Activated CD8-positive, alpha-beta memory T cell treated with anti-CD3 and anti-CD28 coated beads for 1 hour (primary cell): ENCODE measurements at places on chromosomes 12 and 14.

DNA sequence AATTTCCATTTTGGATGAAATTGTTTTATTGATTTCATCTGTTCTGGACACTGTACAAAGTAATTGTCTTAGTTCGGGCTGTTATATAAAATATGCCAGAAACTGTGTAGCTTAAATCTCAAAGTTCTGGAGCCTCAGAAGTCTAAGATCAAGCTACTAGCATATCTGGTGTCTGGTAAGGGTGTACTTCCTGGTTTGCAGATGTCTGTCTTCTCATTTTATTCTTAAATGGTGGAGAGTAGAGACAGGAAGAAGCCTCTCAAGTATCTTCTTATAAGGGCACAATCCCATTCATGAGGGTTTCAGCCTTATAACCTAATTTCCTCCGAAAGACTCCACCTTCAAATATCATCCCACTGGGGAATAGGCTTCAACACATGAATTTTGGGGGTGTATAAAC, 51.3 kb downstream of the MON2 start:
- no peak for DNase-seq

DNA sequence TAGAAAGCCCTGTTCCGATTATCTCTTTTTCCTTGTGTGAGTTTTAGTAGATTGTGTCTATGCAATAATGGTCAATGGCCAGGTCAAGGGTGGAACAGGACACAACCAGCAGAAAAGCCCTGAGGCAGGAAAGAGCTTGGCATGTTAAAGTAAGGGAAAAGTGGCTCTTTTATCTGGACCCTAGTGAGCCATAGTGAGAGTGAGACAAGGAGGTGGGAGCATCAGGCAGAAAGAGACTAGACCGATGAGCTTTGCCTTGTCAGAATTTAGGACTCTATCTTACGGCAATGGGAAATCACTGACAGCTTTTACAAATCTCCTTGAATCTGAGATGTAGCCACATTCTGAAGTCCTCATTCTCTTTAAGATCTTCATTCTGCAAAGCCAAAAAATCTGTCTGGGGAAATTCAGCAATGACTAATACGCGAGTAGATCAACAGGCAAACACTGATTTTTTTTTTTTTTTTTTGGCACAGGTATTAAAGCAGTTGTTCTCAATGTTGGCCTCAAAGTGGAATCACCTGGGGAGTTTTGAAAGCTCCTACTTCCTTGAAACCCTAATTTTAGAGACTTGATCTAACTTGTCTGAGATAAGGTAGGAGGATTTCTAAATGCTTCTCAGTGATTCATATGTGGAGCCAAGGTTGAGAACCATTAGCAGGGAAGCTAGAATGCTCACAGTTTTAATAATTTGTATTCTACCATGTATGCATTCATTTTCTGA, 33.9 kb downstream of the TMEM19 start:
- DNase-seq, result no peak

DNA sequence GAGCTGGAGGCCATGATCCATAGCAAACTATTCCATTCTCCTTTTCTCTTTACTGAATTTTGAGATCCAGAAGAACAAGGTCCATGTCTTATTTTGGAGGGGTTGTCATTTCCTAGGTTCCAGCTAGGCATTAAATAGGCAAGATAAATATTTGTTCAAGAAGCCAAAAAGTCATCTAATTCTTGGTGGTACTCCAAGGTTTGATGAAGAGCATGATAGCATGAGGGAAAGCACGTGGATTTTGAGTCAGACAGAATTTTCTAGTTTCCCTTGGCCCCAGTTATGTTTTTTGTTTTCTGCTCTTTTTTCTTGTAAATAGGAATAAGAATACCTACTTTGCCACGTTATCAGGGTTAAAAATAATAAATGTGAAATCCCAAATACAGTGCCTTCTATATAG, 25.5 kb upstream of the FRMD6 start:
- DNase-seq, result no peak

DNA sequence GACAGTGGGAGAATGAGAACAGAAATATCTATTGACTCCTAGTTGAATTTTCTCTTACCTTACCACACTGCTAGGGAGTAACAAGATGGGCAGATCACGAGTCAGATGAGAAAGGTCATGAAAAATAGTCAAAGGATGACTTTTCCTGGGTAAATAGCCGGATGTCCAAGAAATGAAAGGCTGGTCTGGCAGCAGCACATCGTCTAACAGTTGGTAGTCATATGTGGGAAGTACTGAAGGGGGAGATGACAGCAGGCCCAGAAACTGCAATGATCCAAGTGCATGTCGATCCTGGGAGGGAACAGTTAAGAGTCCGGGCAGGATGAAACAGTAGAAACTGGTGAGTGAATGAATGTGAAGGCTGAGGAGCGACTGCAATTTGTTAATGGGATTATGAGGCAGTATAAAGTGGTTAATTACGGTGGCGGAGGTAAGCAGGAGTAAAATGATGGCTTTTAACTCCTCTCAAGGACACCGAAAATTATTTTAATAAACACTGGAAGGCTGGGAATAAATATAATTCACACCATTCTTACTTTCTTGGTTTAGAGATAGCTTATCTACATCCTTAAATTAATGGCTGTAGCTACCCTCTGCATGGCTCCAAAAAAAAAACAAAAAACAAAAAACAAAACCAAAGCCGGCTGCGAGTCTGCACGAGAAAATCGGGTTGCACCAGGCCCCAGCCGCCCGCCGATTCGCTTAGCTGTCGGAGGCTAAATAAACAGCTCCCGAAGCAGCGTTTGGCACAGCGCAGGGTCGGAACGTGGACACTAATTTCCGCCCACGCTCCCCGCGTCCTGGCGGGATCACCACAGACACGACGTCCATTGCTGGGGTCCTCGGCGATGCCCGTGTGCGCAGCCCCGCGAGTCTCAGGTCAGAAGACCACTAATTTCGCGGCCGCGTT, 1.0 kb upstream of the ERC1 start:
- no peak for DNase-seq

- DNase-seq, result no peak
These were observed 8.9 kb downstream of the GPR65 start for GRCh38 chr14:88013750-88014349.

DNA sequence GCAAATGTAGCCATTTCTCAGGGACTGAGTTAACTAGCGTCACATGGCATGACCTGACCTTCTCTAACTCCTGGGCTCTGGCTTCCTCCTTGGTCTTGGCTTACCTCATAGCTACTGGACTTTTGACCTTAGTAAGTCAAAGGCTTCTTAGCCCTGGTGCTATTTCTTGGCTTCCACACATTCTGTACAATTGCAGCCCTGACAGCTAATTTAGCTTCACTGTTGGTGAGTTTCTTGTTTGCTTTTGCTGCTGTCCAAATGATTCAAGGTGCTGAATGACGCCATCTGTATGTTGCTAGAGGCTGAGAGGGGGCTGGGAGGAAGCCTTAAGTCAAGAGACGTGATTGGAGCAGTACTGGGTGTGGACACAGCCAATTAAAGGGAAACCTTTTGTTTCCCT, 202.7 kb downstream of the PRKD1 start:
- DNase-seq, result no peak

DNA sequence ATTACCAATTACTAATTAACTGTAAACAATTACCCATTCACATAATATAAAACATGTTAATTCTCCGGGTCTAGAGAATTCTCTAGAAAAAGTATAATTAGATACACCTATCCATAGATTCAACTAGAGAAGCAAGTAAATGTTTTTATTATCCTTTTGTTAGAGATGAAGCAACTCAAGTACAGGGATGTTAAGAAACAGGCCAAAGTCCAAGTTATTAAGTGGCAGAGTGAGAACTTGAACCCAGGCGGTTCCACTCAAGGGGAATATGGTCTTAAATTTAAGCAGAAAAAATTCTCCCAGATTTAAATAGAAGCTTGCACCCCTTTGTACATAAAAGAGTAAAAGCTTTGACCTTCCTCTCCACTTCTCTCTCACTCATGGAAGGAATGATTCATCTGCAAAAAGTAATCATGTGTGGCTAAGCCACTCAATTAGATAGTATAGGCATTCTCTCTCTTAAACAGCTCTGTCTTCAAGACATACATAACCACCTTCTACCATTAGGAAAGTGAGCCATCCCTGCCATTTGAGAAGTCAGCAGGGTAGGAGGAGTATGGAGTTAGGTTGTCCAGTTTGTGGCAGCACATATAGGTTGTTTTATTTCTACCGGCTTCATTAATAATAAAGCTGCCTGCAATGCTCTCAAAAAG, 34.1 kb downstream of the ERGIC2 start:
- no peak for DNase-seq

- no peak for DNase-seq
These were observed 437.3 kb downstream of the MED13L start for GRCh38 chr12:115840159-115840558.

DNA sequence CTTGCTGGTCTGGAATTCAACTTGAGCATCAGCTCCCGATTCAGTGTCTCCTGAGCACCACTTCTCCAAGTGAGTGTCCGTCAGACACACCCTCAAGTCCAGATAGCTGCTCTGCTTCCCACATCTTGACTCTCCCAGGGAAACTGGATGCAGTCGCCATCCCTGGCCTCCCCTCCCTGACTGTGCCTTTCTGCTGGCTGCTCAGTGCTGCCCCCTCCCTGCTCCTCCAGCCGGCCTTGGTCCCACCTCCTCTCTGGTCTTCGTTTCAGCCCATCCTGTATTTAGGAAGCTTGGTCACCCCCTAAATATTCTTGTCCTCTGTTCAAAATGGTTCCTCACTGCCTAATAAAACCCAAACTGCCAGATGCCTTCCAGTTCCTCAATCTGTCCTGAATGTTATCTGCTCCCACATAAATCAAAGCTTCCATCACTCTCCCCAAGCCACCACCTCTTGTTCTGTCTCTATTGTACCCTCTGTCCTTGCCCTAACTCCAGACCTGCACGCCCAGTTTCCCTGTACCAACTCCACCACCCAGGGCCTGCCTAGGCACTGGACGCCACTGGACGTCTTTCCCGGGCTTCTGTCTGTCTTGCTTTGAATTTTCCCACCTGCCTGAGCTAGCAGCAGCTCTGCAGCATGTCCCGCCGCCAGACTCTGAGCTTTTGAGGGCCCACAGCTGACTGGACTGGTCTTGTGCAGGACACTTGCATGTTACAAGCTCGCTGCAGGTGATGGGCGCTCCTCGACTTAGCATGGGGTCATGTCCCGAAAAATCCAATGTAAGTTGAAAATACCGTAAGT, 33.8 kb downstream of the CCDC92 start:
- DNase-seq, result no peak

GRCh38 chr14:96407935-96408570, 16.1 kb downstream of the AK7 start:
- no peak for DNase-seq

DNA sequence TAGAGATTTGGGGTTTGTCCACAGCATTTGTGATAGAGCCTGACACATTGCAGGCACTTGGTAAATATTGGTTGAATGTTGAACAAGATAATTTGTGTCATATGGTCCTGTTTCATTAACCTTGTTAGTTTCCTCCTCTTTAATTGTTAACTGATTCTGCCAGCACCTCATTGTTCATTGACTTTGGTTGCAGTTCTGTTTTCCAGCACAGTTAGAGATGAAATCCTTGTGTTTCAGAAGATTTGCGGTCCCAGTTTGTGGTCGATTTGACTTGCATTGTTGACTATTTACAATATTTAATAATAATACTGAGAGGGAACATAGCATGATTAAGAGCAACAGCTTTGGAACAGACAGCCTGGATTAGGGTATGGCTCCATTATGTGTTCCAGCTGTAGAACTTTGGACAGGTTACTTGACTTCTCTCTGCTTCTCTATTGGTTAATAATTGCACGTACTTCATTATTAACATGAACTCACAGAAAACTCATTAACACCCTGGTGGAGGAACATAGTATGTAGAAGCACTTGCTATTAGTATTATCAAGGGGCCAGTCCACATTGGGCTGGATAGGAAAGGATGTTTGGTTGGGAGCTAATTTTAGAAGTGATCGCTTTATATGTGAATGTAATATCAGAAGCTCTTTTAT, 8.7 kb downstream of the DRAM1 start:
- DNase-seq, result no peak

DNA sequence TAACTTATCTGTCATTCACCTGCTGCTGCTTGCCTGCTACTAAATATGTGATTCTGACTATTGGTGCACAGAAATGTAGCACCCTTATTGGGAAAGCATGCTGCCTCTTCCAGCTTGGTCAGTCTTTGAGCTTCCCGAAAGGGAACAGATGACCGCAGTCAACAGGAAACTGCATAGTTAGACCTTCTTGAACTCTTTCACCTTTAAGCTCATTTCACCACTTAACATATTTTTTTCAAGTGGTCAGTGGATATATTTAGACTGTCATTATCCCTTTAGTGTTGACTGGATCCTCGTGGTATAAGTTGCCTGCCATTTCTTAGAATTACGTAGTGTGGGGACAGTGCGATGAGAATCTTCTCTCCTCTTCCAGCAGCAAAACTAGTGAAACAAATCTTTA, 224.9 kb downstream of the FBXL14 start:
- DNase-seq, result no peak

GRCh38 chr12:79366374-79366773, 324.4 kb downstream of the PAWR start:
- no peak for DNase-seq

DNA sequence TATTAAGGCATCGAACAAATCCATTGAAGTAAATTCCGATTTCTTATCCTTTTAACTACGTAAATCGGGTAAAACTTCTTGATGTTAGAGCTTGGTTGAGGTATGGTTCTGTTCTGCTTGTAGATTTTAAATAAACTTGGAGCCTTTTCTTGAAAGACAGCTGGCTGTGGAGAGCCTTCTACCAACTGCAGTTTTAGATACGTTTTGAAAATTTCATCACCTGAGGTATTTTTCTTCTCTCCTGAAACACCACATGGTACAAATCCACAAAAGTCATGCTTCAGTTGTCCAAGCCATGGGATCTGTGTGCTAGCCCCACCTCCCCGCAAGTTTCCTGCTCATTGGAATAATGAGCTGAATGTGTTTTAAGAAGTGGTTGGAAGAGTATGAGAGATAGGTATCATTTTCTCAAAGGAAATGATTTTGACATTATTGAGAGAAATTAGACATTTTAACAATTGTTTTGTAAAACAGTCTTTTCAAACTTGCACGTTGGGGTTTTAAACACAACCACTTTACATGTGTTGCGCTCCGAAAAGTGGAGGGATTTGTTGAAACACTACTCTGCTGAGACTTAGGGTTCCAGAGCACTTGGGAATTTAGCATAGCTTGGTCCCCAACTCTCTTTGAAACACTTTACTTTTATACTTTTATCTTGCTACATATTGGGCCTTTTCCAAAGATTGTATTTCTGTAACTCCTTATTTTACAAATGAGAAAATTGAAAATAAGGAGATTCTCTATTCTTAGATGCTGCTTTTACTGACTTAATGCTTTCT, 1.4 kb downstream of the PPM1A start:
- DNase-seq, result no peak

DNA sequence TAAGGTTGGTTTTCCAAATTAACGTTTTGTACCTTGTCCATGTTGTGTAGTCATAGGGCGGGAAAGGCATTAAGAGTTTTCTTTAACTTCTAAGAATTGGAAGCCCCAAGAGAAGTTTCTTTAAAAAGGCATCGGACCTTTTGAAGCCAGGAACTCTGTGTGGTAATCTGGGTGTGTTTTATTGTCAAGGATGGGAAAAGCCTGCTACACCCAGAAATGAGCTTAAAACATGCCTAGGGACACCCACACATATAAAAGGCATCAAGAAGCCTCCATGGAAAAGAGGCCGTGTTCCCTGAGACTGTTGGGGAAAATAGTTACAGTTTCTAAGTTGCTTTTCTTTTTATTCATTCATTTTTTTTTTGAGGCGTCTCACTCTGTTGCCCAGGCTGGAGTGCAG, 81.0 kb upstream of the PTHLH start:
- DNase-seq, result no peak

- no peak for DNase-seq
These were observed 21.4 kb upstream of the CMKLR1 start for GRCh38 chr12:108360487-108360886.

GRCh38 chr14:104999361-104999760, 13.8 kb downstream of the CLBA1 start:
- DNase-seq, result no peak

GRCh38 chr14:24013654-24014514, 25.2 kb downstream of the DHRS4L2 start:
- DNase-seq, result no peak
